ENCODE measurements at places on chromosomes 3 and 15.
A peak's percentile ranks its signal among the peaks of the same experiment; 100 is the strongest.

GRCh38 chr3:189570916-189571315 lies 60.3 kb upstream of the TP63 start:
- no peak for DNase-seq

GRCh38 chr15:90376789-90377188 lies 11.3 kb upstream of the IQGAP1 start:
- peak; percentile 54 for DNase-seq

DNA sequence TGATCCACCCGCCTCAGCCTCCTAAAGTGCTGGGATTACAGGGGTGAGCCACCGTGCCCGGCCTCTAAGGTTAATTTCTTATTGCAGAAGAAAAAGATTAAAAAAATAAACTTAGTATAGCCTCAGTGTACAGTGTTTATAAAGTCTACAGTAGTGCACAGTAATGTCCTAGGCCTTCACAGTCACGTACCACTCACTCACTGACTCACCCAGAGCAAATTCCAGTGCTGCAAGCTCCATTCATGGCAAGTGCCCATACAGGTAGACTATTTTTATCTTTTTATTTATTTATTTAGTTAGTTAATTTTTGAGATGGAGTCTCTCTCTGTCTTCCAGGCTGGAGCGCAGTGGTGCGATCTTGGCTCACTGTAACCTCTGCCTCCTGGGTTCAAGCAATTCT lies 3.2 kb upstream of the FLNB start:
- DNase-seq, result no peak

DNA sequence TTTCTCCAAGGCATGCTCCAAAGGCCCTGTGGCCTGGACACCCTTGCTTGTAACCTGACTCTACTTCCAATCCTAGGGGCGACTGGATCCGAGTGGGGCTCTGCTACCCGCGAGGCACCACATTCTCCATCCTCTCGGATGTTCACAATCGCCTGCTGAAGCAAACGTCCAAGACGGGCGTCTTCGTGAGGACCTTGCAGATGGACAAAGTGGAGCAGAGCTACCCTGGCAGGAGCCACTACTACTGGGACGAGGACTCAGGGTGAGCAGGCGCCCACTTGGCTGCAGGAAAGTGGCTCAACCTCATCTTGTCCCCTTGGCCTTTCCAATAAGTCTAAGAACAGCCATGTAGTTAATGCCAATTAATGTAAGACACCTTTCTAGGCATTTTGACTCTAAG lies 51.9 kb downstream of the MESD start:
- DNase-seq, result no peak

GRCh38 chr3:82055792-82056191 lies 294.3 kb upstream of the GBE1 start:
- DNase-seq, result no peak

DNA sequence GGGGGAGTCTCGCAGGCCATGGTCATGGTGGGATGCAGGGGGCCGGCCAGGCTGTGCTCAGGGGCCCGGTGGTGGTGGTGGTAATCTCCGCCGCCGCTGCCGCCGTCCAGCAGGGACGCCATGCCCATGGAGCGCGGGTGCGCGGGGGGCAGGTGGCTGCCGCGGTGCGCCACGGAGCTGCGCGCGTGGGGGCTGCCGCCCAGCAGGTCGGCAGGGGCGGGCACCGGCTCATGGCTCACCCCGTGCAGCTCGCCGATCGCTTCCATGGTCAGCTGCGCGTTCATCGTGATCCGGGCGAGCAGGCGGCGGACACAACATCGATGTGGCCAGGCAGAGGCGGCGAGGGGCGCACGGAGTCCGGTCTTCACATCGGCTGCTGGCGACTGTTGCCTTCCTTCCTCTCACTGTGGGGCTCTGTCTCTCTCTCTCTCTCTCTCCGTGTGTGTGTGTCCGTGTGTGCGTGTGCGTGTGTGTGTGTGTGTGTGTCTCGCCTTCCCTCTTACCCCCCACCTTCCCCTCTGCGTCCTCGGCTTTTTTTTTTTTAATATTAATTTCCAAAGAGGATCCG lies 451 bp downstream of the ONECUT1 start:
- no peak for DNase-seq

- DNase-seq, result peak; percentile 13
Measured at GRCh38 chr15:67783303-67783702, 42.0 kb upstream of the SKOR1 start.

DNA sequence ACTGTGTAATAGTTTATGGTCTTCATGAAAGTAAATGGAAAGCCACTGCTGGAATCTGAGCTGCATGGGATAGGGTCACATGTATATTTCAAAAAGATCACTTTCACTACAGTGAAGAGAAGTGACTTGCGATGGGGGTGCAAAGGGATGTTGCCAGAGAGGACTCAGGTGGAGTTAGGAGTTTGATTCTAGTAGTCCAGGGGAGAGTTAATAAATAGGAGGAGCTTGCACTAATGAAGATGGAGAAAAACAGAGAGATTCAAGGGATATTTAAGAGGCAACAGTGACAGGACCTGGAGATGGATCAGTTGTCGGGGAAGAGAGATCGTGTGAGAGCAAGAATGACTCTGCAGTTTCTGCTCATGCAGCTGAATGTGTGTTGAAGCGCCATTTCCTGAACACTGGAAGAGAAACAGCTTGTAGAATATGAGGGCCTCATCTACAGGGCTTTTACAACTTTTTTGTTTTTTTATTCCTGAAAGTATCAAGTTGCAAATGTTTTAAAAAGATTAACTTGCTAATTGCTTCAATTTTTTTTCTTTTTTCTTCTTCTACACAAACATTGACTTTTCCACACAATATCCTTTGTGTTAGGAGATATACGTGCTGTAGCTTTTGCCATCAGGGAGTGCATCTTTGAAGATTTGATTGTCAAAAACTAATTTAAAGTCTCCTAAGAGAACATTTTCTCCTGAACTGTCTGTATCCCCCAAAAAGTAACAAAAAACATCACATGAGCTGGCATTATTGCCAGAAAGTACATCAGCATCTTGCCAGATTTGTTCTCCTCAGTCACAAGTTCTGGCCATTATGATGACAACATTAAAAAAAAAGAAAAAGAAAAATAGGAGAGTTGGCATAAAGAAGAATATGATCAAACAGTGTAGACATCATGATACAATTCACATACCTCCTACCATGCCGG lies 37.5 kb downstream of the SETMAR start:
- DNase-seq, result no peak

GRCh38 chr3:50652709-50653108 lies 22.0 kb upstream of the DOCK3 start:
- DNase-seq, result peak; percentile 55

- no peak for DNase-seq
Measured at GRCh38 chr15:59347915-59348314, 24.8 kb downstream of the MYO1E start.

DNA sequence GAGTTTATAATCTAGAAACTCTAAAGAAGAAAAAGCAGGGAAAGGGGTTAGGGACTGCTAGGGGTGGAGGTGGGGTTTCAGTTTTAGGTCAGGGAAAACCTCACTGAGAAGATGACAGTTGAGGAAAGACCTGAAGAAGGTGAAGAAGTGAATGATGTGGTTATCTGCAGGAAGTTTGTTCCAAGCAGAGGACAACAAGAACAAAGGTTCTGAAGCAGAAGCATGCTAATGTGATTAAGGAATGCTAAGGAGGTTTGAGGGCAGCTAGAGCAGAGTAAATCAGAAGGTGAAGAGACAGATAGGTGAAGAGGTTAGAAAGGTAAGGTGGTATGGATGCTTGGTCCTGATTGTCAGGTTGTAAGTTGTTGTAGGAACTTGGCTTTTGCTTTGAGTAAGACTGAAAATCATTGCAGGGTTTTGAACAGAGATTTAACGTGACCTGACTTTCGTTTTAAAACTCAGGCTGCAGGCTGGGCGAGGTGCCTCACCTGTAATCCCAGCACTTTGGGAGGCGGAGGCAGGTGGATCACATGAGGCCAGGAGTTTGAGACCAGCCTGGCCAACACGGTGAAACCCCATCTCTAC lies 8.6 kb downstream of the OXSR1 start:
- no peak for DNase-seq

DNA sequence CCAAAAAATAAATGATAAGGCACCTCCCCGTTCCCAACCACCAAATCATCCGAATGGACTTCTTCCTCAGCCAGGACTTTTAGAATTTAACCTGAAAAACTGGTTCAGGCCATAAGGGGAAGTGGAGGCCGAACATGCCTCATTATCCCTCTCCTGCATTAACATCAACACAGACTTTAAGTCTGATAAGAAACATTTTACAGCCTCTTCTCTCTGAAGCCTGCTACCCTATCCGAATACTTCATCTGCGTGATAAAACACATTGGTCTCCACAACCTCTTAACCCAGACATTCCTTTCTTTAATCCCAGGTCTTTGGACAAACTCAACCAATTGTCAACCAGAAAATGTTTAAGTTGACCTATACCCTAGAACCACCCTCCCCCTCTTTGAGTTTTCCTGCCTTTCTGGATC lies 850 bp upstream of the SLC41A3 start:
- no peak for DNase-seq

Measured in stimulated activated CD4-positive, alpha-beta T cell treated with anti-CD3 and anti-CD28 coated beads, Interleukin-2, amount 100 ng/mL, for 24 hours (primary cell).